NCI-H2029 treated with DMSO at 0.1 percent for 48 hours (cell line): ENCODE measurements at places on chromosomes 4 and X.

GRCh38 chrX:30607155-30607554 is 29.6 kb upstream of the TASL start:
- no peak for DNase-seq

DNA sequence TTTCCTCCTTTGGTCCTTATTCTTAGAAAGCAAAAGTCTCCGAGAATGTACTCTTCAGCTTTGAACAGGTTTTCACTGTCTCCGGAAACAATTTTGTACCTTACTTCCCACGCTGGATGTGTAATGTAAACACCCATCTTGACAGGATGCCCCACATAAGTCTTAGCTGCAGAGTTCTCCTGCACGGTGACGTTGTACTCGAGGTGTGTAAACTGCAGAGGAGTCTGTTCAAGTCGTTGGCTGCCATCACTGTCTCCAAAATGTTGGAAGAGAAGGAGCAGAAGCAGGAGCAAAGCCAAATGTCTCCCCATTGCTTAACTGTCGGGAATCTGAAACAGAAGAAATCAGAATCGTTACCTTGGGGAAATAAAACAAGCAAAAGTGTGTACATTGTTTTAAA is 14.1 kb downstream of the FAT1 start:
- no peak for DNase-seq

GRCh38 chr4:780716-781492 is 45.0 kb downstream of the CPLX1 start:
- no peak for DNase-seq

GRCh38 chr4:79087071-79087470 is 147.8 kb upstream of the PAQR3 start:
- DNase-seq: no peak

GRCh38 chr4:37632836-37633235 is 53.3 kb downstream of the RELL1 start:
- DNase-seq: no peak

DNA sequence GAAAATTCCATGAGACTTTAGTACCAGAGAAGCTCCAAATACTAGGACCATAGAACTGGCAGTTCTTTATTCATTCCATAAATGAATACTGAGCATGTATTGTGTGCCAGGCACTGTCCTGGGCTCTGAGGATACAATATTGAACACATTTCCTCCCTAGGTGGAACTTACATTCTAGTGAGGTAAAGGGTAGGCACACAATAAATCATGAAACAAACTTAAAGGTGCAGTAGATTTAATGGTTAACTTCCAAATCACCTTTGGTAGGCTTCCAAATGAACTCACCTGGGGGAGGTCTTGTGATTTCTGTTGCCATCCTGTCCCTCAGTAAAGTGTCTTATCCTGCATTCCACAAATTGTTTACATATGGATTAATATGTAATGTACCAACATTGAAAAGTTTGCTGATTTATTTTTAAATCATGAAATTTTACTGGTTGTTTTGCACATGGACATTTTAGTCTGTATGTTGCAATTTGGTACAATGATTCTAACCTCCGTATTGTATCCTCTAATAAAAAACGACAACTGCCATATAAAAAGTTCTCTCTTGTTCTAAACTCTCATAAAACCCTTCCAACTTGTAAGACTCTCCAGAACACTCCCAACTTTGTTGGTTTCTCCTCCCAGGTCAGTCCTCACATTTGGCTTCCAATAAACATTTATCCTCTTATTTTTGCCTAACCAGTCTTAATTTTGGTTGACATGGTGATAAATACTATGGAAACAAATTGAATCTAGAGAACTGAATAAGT is 4.5 kb upstream of the MAGEA11 start:
- DNase-seq: no peak

GRCh38 chr4:169229571-169230028 is 41.2 kb downstream of the SH3RF1 start:
- peak; percentile 49 for DNase-seq

DNA sequence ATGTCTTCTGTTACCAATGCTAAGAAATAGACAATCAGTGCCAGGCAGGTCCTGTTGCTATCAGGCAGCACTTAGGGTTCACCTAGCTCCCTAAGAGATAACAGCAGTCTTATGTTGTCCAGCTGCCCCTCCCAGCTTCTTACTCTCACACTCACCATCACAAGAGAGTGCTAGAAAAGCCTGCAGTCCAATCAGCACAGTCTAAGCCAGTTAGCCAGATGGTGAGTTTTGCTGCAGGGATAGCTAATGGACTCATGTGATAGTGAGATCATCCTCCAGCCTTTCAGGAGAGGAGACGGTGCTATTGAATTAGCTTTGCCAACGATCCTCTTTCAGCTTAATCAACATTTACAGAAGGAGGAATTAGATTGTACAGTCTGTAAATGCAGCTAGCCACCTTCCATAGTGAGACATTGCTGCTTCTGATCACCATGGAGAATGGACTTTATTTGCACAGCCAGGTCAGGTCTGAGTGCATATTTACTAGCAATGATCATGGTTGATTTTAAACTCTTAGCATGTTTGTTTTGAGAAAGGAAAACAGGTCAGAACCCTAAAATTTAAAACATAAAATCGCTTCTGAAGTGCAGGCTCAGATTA is 438.3 kb downstream of the CENPC start:
- peak; percentile 93 for DNase-seq

DNA sequence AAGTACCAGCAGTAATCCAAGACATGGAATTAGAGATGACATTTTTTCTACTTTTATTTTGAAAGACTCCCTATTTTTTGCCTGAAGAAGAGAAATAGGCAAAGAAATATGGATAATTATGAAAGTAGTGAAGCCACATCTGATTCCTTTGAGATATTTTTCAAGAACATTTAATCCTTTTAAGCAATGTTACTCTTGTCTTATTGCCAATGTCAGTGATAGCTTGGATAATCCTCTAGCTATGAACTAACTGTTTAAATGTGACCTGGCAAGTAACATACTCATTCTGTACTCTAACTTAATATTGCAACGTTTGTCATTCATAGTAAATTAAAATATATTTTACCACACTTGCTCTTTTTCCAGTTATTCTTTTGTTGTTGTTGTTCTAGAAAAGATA is 181.3 kb downstream of the VEGFC start:
- no peak for DNase-seq

- no peak for DNase-seq
These were observed 34.2 kb downstream of the TAPT1 start for GRCh38 chr4:16192057-16192456.

DNA sequence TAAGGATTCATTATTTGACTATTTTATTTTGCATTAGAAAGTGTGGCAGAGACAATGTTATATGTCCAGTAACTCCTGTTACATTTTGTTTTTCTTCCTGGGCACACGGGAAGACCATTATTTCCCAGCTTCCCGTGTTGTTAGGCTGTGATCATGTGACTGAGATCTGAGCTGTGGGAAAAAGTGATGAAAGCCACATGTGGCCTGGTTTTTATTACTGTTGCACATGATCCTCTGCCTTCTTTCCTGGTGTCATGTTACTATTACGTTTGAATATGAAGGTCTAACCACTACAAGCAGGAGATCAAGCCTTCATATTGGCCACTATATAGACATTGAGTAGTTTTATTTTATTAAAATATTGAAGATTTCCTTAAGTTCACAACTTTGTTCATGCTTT is 28.2 kb upstream of the MID1 start:
- no peak for DNase-seq

GRCh38 chr4:56440983-56441382 is 4.9 kb downstream of the PAICS start:
- no peak for DNase-seq

- no peak for DNase-seq
These were observed 67.3 kb upstream of the ATOH1 start for GRCh38 chr4:93761286-93761685.

GRCh38 chr4:37757761-37758160 is 68.7 kb upstream of the PGM2 start:
- DNase-seq: no peak

DNA sequence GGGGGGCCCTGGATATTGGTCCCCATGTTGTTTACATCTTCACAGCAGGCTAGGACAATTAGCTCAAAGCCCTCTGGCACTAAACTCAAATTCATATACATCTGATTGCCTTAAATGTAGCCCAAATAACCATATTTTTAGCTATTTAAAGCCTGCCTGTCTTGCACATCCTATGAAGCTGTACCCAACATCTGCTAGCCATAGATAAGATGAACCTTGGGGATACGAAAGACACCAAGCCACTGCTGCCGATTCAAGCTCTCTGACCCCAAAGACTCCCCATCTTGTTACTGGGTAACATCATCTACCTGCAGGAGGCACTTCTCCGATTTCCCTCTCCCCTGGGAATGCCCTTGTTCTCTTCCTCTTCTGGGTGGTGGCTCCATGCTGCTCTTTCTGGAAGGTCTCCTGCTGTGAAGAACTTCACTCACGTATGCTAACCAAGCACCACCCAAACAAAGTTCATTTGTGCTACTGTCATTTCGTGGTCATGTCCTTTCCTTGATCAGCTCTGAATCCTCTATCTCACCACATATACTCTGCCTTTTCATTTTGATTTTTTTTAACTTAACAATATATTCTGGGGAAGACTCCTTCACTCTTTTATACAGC is 107.7 kb upstream of the ATXN3L start:
- DNase-seq: no peak
